Activated T-helper 2 cell treated with anti-CD3 and anti-CD28 coated beads, Interferon-gamma antibody, Interleukin-2, Interleukin-4, amounts not matched to agents 10 μg/mL and 5 μg/mL and 100 μg/mL, durations not matched to agents 14 hours and 24 hours and 36 hours (primary cell): ENCODE measurements at places on chromosomes 12 and 14. TPM values are rescaled to one million over a fixed set of nuclear protein-coding genes. Genes with fewer than 3 reads are reported as not detected.

DNA sequence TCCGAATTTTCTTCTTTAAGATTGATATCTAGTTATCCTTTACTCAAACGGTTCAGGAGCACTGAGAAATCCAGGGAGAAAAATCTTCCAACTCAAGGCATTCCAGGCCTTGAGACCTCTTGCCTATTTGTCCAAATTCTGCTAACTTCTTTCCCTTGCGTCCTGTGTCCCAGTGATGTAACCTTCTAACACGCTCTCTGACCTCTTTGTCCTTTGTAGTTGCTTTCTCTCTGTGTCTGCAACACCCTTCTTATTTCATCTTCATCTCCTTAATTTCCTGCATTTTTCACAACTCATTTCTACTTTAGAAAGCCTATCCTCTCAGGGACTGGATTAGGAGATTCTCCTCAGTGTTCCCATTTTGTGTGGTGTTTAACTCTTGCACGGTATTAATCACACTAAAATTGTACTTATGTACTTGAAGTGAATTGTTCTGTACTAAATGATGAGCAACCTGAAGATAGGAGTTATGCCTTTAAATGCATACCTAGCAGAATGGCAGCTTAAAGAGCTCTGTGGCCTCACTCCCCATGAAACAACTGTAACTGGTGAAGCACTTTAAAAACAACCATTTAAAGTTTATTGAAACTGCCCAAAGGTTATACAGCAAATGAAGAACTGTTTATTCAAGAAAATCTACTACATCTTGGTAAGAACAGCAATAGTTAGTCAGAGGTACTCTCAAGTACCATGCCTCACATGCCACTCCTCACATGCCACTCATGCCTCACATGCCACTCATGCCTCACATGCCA lies 7.4 kb upstream of the SNAPC1 start:
- DNase-seq = no peak
- no peak overlapping the region for H3K4me3 ChIP-seq
- H3K36me3 ChIP-seq = peaks cover 19% of the 10 kb centered on the region
- peaks cover 4% of the 10 kb centered on the region for H3K27me3 ChIP-seq
- H3K27ac ChIP-seq = no peak overlapping the region
- peaks cover 28% of the 10 kb centered on the region for H3K4me1 ChIP-seq

GRCh38 chr12:31773223-31773750 lies 44.5 kb upstream of the AMN1 start:
- H3K27me3 ChIP-seq = no peaks in the 10 kb centered on the region
- no peak overlapping the region for H3K27ac ChIP-seq
- H3K36me3 ChIP-seq = no peaks in the 10 kb centered on the region
- H3K4me1 ChIP-seq = no peaks in the 10 kb centered on the region

GRCh38 chr12:108611884-108612415 lies 14.1 kb upstream of the TMEM119 start:
- H3K27me3 ChIP-seq = peaks cover 10% of the 10 kb centered on the region
- peaks cover 18% of the 10 kb centered on the region for H3K4me1 ChIP-seq
- peaks cover 20% of the 10 kb centered on the region for H3K36me3 ChIP-seq
- H3K4me3 ChIP-seq = no peak overlapping the region

GRCh38 chr14:103576371-103577024 lies 13.7 kb downstream of the COA8 start:
- no peak overlapping the region for H3K4me3 ChIP-seq
- no peaks in the 10 kb centered on the region for H3K4me1 ChIP-seq
- H3K27me3 ChIP-seq = no peaks in the 10 kb centered on the region
- H3K27ac ChIP-seq = no peak overlapping the region
- DNase-seq = no peak
- peaks cover 24% of the 10 kb centered on the region for H3K36me3 ChIP-seq

DNA sequence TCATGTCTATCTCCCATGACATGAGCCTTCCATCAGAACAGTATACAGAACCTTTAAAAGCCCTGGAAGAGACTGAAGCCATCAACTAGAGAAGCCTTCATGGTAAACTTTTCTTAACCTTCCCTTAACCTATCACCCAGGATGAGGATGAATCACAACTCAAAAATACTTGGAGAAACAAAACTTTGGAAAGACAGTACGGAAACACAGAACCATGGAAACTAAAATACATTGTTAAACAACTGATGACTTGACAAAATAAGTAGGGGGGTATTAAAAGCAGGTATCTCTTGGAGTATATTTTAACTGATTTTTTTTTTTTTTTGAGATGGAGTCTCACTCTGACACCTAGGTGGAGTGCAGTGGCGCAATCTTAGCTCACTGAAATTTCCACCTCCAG lies 8.7 kb downstream of the TM7SF3 start:
- peaks cover 28% of the 10 kb centered on the region for H3K36me3 ChIP-seq
- DNase-seq = no peak
- no peak overlapping the region for H3K4me3 ChIP-seq
- H3K27ac ChIP-seq = no peak overlapping the region
- peaks cover 34% of the 10 kb centered on the region for H3K4me1 ChIP-seq
- no peaks in the 10 kb centered on the region for H3K27me3 ChIP-seq

DNA sequence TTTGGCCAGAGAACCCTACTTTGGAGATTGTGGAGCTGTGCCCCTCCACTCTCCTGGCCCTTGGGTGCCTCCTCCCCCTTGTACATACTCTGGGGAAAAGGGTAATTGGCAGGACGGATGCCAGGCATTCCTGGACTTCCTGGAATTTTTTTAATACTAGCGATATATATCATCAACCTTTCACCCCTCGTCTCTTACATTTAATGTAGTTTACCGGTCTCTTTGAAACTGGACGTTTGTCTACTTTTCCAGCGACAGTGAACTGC lies 767 bp upstream of the CRY1 start:
- no peaks in the 10 kb centered on the region for H3K36me3 ChIP-seq
- no peak overlapping the region for H3K4me3 ChIP-seq
- peaks cover 10% of the 10 kb centered on the region for H3K27me3 ChIP-seq
- DNase-seq = no peak

- no peak overlapping the region for H3K27ac ChIP-seq
- peaks cover 17% of the 10 kb centered on the region for H3K36me3 ChIP-seq
- peak; percentile 18 for DNase-seq
- peaks cover 19% of the 10 kb centered on the region for H3K4me1 ChIP-seq
- peaks cover 8% of the 10 kb centered on the region for H3K27me3 ChIP-seq
- H3K4me3 ChIP-seq = no peak overlapping the region
Observed at GRCh38 chr14:78005325-78005724, 164.8 kb upstream of the NRXN3 start.

DNA sequence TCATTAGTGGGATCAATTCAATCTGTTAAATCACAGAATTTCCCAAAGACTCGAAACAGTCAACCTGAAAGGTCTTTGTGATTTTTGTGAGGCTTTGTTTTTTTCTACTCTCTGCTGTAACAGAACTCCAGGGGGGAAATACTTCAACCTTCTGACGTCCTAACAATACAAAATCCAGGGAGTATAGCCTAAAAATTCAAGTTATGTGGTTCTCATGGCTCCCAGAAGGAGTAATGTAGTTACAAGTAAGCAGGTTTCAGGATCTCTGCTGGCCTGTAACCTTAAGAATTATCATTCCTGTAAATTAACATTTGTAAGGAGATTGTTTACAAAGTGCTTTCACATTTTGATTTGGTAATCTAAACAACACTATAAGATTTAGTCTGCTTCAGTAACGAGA lies 39.9 kb downstream of the VEZT start:
- no peak for DNase-seq
- H3K4me3 ChIP-seq = no peak overlapping the region
- H3K36me3 ChIP-seq = peaks cover 42% of the 10 kb centered on the region
- no peaks in the 10 kb centered on the region for H3K27me3 ChIP-seq

- peaks cover 38% of the 10 kb centered on the region for H3K36me3 ChIP-seq
- H3K4me3 ChIP-seq = no peak overlapping the region
- peaks cover 10% of the 10 kb centered on the region for H3K4me1 ChIP-seq
- no peak for DNase-seq
- H3K27me3 ChIP-seq = no peaks in the 10 kb centered on the region
Observed at GRCh38 chr12:121575952-121576625, 4.7 kb downstream of the KDM2B start.

DNA sequence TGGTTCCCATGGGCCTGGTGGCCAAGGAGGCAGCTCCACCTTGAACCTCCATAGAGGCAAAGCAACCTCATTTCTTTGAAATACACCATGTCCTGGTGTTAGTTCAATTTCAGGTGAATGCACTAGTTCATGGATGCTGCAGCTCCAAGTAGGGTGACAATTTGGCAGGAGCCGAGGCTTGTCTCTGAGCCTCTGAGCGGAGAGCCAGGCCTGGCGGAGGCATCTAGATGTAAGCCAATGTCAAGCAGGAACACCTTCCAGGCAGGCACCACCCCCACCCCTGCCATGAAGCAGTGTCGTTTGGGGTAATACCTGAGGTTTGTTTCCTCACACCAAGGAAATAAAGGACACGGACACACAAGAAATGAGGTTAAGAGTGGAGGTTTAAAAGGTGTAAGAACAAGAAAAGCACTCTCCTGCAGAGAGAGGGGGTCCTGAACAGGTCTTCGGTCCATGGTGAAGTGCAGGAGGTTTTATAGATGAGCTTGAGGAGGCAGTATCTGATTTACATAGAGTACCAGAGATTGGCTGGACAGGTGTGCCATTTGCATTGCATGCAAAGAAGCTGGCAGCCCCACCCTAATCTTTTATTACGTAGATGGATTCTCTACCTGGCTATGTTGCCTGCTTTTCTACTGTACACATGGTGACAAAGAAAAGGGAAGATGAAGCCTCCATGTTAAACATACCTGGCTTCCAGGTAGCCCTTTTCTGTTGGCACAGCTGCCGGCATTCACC lies 60.3 kb downstream of the RIN3 start:
- peaks cover 8% of the 10 kb centered on the region for H3K36me3 ChIP-seq
- H3K4me3 ChIP-seq = no peak overlapping the region
- H3K4me1 ChIP-seq = peaks cover 26% of the 10 kb centered on the region
- DNase-seq = no peak
- no peak overlapping the region for H3K27ac ChIP-seq

- H3K4me3 ChIP-seq = peak overlapping the region; percentile 95
- DNase-seq = no peak
- H3K27ac ChIP-seq = peak overlapping the region; percentile 98
- no peaks in the 10 kb centered on the region for H3K27me3 ChIP-seq
Observed at GRCh38 chr12:14768823-14769405, 34.4 kb downstream of the WBP11 start.

- H3K4me1 ChIP-seq = no peaks in the 10 kb centered on the region
- no peaks in the 10 kb centered on the region for H3K27me3 ChIP-seq
- no peaks in the 10 kb centered on the region for H3K36me3 ChIP-seq
- no peak for DNase-seq
- no peak overlapping the region for H3K4me3 ChIP-seq
Observed at GRCh38 chr12:81137801-81138200, 59.9 kb downstream of the ACSS3 start.

- no peaks in the 10 kb centered on the region for H3K36me3 ChIP-seq
- H3K27me3 ChIP-seq = peaks cover 14% of the 10 kb centered on the region
- H3K4me1 ChIP-seq = no peaks in the 10 kb centered on the region
Observed at GRCh38 chr12:45561488-45561887, 168.0 kb upstream of the ARID2 start.

GRCh38 chr12:47882781-47883546 lies 21.8 kb downstream of the VDR start:
- no peak for DNase-seq
- H3K4me3 ChIP-seq = peak overlapping the region; percentile 87
- H3K27ac ChIP-seq = peak overlapping the region; percentile 99
- H3K27me3 ChIP-seq = no peaks in the 10 kb centered on the region

- no peaks in the 10 kb centered on the region for H3K27me3 ChIP-seq
- H3K4me1 ChIP-seq = peaks cover 14% of the 10 kb centered on the region
- H3K4me3 ChIP-seq = no peak overlapping the region
- no peak overlapping the region for H3K27ac ChIP-seq
- H3K36me3 ChIP-seq = no peaks in the 10 kb centered on the region
- no peak for DNase-seq
Observed at GRCh38 chr12:92224685-92225331, 79.2 kb upstream of the BTG1 start.

GRCh38 chr12:91367234-91367849 lies 184.7 kb upstream of the DCN start:
- H3K4me1 ChIP-seq = no peaks in the 10 kb centered on the region
- H3K27me3 ChIP-seq = peaks cover 10% of the 10 kb centered on the region
- no peak overlapping the region for H3K27ac ChIP-seq
- H3K4me3 ChIP-seq = no peak overlapping the region

DNA sequence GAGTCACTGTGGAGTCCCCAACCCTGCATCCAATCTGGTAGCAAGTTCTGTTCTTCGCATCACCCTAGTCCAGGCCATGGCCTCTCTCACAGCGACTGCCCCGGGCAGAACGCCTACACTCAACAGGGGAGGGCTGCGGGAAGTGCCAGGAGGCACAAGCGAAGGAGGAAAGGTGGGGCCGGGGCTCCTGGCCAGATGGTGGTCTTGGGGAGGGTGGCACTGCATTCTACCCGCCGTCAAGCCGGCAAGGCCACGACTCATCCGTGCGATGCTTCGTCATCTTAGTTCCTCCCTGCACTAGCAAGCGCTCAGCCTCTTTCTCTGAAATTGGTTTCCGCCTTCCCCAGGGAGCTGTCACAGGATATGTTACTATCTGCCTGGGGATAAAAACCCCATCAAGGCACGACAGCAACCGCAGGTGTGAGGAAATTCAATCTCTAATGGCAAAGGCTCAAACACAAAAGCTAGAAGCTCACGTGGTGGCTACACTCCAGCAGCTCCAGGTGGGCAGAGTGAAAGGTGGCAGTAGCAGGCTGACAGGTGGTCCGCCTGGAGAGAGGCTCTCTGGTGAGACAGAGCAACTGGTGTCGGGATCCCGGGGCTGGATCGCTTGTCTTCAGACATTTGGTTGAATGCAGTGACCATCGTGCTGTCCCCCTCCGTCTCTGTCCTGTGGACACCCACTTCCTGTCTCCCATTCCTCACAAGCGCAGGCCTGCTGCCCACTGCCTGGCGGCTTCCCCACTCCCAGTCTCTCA lies 34.1 kb downstream of the ACADS start:
- no peak for DNase-seq
- no peak overlapping the region for H3K4me3 ChIP-seq
- peaks cover 29% of the 10 kb centered on the region for H3K36me3 ChIP-seq
- no peaks in the 10 kb centered on the region for H3K27me3 ChIP-seq
- peak overlapping the region; percentile 55 for H3K27ac ChIP-seq
- peaks cover 2% of the 10 kb centered on the region for H3K4me1 ChIP-seq

- DNase-seq = peak; percentile 30
- no peaks in the 10 kb centered on the region for H3K36me3 ChIP-seq
- H3K4me3 ChIP-seq = no peak overlapping the region
- H3K4me1 ChIP-seq = peaks cover 27% of the 10 kb centered on the region
- H3K27ac ChIP-seq = peak overlapping the region; percentile 2
Observed at GRCh38 chr14:56358851-56359614, 220.6 kb upstream of the TMEM260 start.

GRCh38 chr14:71163842-71164629 lies 256.8 kb downstream of the PCNX1 start:
- no peak overlapping the region for H3K27ac ChIP-seq
- H3K4me3 ChIP-seq = no peak overlapping the region
- DNase-seq = no peak
- no peaks in the 10 kb centered on the region for H3K36me3 ChIP-seq
- H3K27me3 ChIP-seq = peaks cover 9% of the 10 kb centered on the region

The KRT75 gene
- total RNA-seq = not detected in 2 replicates

The TMEM63C gene
- 0.53 and 1.0 TPM in 2 replicates for total RNA-seq

The SNW1 gene
- 101 and 114 TPM in 2 replicates for total RNA-seq

The CMA1 gene
- 0.25 TPM in 1 of 2 replicates, not detected in the other for total RNA-seq

The LTBP2 gene
- 0.07 and 0.23 TPM in 2 replicates for total RNA-seq

The SERPINA9 gene
- not detected in 2 replicates for total RNA-seq

The GLI1 gene
- total RNA-seq = 1.3 and 1.5 TPM in 2 replicates

The NELL2 gene
- total RNA-seq = 7.7 and 10.2 TPM in 2 replicates

The MON2 gene
- 33.0 and 37.6 TPM in 2 replicates for total RNA-seq

The NFATC4 gene
- total RNA-seq = 0.21 TPM in 1 of 2 replicates, not detected in the other

The KLHL33 gene
- 0.07 TPM in 1 of 2 replicates, not detected in the other for total RNA-seq
